ENCODE measurements at places on chromosomes 13 and 19.

DNA sequence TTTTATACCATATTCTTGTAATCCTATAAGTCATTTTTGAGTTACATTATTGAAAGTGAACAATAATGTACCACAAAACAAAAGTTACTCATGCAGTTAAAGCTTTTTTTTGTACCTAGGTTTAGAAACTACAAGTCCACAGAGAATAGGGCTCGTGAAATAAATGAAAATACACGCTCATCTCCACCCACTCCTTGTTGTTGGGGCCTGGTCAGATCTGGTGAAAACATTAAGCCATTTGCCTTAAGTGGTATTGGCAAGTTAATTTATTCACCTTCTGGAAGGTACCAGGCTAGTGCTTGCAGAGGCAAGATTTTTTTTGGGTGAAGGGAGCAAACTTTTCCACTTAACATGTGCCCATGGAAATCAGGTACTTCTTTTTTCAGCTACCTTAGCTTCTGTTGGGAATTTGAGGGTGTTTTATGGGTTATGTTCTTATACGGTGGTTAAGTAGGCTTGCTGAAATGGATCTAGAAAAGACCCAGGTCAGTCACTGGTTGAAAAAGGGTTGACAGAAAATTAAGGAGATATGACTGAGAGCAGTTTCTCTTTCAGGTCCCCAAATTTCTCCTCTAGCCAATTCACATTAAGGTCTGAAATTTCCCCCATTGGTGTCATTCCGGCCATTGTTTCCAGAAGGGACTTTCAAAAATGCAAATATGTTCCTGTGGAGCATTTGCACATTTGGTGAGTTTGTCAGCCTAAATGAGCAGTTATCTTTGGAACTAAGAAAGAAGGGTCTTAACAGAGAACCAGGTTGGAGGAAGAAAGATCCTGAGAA is 143.3 kb downstream of the KCNRG start:
- no peak for DNase-seq

DNA sequence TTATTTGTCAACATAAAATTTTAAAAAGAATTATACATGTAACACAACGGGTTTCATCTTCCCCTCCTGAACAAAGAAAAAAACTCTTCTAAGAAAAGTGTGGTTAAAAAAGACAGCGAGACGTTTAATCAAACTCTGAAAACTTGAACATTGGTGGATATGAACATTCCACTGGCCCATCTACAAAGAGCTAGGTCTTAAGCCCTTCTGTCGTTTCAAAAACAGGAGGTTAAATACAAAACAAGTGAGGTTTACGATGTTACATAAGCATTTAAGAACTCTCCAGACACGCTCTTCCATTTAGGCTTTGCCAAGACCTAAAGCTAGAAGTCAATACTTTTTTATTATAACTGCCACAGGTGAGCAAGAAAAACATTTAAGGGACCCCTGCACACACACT is 9.4 kb upstream of the DOCK9 start:
- no peak for DNase-seq

- DNase-seq: no peak
These were observed 15.5 kb upstream of the KCNN1 start for GRCh38 chr19:17951157-17951989.

DNA sequence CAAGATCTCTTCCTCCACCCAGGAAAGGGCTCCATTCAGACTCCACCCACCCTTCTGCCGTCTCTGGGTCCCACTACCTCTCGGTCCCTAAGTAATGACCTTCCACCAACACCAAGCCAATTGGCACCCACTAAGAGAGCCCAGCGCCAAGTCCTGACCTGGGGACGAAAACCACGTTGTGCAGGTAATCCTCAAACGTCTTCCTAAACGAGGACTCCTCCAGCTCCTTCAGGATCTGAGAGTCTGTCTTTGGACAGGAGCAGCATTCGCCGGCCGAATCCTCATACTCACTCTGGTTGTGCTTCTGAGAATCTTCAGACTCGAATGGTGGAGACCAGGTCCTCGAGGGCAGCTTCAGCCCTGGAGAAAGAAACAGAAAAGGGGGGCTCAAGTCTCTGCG is 83.1 kb downstream of the ZNF557 start:
- no peak for DNase-seq

DNA sequence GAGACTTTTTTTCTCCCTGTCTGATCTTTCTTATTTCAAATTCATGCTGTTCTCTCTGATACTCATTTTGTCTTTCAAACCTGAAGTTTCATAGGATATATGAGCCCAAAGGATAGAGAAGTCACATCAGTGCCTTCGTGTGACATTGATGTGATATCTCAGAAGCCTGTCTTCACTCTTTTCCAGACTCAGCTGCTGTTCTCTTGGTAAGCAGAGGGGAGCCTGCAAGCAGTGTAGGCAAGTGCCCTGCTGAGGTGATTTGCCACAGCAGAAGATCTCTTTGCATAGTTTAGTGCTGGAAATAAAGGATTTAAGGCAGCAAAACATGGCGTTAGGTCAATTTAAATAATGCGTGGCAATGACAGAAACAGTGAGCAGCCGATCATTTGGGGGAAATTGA is 346.7 kb downstream of the ITGBL1 start:
- DNase-seq: no peak

- no peak for DNase-seq
These were observed 23.5 kb downstream of the SHANK1 start for GRCh38 chr19:50696094-50696483.

DNA sequence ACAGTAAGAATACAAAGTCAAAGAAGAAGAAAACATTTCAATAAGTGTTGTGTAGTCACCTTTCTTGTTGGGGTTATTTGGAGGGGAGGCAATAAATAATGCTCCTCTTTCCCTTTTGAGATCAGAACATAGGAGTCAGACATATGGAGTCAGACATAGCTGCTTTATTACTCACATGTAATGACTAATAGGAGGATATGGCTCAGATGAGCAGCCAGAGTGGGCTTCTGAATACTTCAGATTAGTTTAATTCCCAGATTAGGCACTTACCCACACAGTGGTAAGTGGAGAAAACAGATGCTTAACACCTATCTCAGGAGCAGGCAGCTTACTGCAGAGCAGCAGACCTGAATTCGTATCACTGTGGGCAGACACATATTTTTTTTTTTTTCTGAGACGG is 31.7 kb upstream of the C1QTNF9B start:
- peak; percentile 92 for DNase-seq

- DNase-seq: no peak
These were observed 78.3 kb upstream of the IPO5 start for GRCh38 chr13:97875218-97875617.

DNA sequence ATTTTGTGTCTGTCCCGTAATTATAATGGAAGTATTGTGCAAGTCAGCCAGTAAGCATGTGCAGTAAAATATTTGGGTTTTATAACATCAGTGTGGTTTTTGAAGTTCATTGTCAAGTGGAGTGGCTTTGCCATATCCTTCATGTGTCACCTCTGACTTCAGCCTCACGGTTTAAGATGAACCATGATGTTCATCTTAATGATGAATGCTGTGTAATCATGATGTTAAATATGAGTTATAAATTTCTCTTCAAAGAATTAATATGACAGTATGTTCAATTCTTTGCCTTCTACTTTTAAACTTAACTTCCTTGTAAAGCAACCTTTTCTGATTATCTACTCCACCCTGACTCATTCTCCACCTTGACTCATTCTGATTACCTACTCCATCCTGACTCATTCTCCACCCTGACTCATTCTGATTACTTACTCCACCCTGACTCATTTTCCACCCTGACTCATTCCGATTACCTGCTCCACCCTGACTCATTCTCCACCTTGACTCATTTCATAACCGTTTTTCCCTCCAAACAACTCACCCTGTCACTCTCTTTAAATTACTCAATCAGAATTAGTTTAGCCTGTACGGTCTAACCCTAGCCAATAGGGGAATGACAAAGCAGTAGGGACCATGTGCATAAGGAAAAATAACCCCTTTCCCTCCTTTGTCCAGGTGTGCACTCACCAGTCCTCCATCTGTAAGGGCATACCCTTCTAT is 50.3 kb upstream of the ANKRD10 start:
- DNase-seq: peak; percentile 78

DNA sequence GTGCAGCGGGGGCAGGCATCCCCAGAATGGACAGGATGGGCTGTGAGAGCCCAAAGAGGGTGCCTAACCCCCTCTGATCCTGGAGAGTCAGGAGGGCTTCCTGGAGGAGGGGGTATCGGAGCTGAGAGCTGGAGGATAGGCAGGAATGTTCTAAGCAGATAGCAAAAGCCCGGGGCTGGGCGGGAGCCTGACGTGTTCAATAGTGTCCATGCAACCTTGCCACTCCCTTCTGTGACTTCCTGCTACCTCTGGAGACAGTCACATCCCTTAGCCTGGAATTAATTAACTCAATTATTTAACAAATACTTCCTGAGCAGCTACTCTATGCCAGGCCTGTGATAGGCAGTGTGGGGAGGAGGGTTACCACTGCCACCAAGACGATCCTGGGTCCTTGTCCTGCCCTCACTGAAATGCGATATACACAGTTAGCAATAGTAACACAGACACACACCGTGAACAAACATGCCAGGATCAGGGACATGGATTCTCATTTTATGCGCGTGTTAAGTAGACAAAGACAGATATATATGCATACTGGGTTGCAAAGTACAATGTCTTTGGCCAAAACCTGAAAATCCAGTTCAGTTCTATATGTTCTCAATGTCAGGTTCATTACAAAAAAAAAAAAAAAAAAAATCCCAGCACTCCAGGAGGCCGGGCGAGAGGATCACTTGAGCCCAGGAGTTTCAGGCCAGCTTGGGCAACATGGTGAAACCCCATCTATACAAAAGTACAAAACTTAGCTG is 10.7 kb downstream of the AP2S1 start:
- no peak for DNase-seq

- peak; percentile 61 for DNase-seq
These were observed 146.6 kb downstream of the RGCC start for GRCh38 chr13:41603917-41604316.

All from astrocyte (in vitro differentiated cells and primary cell).